ENCODE measurements at places on chromosomes 3 and 15.

DNA sequence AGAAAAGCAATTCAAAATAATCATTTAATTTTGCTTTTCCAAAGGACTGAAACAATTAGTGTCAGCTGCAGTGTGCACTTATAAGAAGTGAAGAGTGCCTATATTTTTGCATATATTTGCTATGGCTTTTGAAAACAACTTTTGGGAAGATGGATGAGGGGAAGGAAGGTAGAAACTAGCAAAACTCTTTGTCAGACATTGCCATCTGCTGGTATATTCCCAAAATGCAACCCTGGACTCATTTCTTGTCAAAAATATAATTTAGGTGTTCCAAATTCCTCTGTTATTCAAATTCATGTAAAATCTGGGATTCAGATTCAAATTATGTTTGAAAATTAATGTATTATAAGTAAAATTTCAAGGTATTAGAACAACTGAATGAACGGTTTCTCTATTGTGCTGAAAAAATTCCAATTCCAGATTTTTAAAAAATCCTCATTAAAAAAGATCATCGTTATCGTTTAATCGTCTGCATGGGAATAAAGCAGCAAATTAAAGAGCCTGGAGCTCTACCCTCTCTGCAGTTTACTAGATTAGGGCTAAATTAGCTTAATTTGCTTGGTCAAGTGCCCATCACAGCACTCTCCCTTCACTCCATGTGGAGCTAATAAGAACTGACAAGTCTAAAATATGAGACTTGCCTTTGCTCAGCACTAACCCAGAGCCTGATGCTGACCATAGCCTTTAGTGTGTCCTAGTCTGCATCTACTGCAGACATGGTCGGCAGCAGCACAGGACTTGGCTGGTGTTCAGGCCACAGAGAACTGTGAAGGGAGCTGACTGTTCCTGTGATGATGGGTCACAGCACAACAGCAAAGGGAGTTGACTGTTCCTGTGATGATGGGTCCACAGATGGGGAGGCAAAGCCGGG lies 67.9 kb upstream of the MITF start:
- DNase-seq = no peak

DNA sequence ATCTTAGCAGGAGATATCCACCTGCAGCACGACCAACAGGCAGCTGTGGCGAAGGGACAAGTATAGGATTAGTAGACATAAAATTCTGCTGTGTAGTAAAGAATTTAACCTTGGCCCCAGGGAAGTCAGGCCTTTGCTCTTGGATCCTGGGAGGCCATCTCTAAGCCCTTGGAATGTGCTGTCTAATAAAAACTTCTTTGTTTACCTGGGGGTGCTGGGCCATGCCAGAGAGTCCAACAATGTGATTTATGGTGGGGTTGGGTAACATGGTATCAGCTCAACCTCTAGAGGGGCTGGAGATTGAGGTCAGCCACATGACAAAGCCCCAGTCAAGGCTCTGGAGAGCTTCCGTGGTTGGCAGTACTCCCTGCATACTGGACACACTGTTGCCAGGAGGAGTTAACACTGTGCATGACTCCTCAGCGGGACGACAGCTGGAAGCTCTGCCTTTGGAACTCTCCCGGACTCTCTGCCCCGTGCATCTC lies 52.4 kb downstream of the HEG1 start:
- DNase-seq = no peak

GRCh38 chr15:101359365-101359947 lies 64.4 kb upstream of the SNRPA1 start:
- no peak for DNase-seq

DNA sequence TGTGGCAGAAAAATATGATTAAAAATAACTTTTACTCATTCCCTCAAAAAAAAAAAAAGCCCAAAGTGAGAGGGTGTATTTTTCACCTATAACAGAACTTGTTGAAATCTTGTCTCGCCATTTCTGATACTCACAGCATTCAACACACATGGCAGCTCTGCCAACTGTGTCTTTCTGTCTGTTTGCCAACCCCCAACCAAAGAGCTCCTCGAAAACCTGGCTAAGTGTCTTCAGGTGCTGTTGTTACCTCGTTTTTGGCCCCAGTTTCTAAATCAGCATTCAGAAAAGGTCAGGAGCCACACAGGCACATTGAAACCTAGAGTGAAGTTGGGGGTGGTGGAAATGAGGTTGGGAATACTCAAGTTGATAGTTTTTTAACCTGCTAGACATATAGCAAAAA lies 123.5 kb downstream of the TMEM108 start:
- no peak for DNase-seq

DNA sequence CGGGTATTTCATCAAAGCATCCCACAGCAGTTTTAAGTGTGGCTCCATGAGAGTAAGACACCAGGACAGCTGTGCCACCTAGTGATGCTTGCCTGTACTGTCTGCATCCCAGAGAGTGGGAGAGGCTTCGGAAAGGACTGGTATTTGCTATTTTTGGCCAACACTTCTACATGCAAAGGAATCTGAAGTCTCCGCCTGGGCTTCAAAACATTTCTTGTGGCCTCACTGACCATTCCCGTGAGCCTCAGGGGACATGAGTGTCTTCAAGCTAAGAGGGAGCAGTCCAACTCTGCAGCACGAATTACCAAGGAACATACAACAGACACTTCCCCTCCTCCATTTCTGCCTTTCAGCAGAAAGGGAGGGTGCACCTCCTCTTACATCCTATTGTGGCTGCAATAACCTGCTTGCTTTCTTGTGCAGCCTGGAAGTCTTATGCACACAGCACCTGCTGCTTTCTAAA lies 177.5 kb downstream of the RORA start:
- no peak for DNase-seq

Data from CD4-positive, alpha-beta T cell (primary cell).